Smooth muscle cell of the brain vasculature (primary cell): ENCODE measurements at places on chromosomes 12 and 14.

DNA sequence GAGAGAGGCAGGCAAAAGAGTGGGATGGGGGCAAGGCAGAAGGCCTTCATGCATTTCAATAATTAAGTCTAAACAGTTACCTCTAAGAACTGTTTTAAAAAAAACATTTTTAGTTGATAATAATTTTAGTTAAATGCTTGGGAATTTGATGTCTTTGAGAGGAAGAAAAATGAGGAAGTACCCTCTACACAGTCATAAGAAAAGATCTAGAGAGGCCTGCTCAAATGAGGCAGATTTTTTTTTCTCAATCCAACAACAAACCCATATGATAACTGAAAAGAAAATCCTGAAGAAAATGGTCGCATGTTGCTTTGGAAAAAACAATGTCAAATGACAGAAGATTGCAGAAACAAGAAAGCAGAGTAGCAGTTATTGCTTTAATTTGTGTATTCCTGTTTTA, 25.6 kb downstream of the SINHCAF start:
- no peak for DNase-seq

GRCh38 chr12:114903083-114903691, 219.2 kb upstream of the TBX3 start:
- no peak for DNase-seq

- no peak for DNase-seq
These were observed 158.0 kb downstream of the EPS8 start for GRCh38 chr12:15631007-15631715.

GRCh38 chr12:69115099-69115498, 124.3 kb upstream of the CPSF6 start:
- DNase-seq, result no peak

- no peak for DNase-seq
These were observed 53.3 kb upstream of the CDKN3 start for GRCh38 chr14:54343272-54344121.

- DNase-seq, result no peak
These were observed 88.2 kb downstream of the DUSP16 start for GRCh38 chr12:12474471-12474928.

- no peak for DNase-seq
These were observed 3.3 kb upstream of the KRT18 start for GRCh38 chr12:52945389-52946232.

- DNase-seq, result no peak
These were observed 2.9 kb downstream of the NUDT4 start for GRCh38 chr12:93380480-93381121.

DNA sequence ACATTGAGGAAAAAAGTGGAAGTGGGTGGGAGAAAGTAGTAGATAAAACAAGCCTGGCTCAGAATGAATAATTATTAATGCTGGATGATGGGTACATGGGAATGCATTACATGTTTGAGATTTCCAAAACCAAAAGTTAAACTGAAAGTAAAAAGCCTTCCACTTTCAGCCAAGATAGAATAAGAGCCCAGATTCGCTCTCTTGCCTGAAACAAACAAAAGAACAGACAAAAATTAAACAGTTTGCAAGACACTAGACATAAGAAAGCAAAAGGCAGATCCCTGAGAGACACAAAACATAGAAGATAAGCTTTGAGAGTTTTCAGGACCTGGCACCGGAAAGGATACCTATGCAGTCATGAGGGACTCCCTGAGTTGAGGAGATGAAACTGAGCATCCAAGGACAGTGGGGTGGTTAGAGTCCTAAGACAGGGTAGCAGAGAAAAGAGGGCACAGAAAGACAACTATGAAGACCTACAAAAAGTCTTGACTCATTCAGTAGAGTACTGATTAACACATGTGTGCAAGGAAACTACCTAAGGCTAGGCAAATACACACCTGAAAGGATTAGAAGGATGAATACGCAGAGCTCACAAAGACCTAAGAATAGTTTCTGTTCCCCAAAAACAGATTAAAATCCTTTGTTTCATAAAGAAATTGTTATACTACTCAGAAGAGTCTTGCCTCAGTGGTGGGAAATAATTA, 54.1 kb downstream of the CEP83 start:
- no peak for DNase-seq

- DNase-seq, result no peak
These were observed 5.6 kb upstream of the CRIP1 start for GRCh38 chr14:105480807-105481801.

DNA sequence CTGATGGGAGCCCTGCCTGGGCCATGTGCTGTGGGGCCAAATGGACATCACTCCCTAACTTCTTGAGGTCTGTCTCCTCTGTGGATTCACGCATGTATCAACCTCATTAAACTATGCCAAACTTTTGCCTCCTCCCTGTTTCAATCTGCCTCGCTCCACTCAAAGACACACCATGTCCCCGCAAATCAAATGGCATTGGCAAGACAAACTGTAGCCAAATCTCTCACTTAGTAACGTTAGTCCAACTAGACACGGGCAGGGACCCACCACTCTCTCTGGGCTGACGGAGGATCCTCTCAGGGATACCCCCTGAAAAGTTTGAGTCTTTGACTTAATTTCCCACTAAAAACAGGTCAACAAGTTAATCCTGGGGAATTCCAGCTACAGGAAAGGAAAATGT, 8.0 kb downstream of the ZBTB39 start:
- no peak for DNase-seq

DNA sequence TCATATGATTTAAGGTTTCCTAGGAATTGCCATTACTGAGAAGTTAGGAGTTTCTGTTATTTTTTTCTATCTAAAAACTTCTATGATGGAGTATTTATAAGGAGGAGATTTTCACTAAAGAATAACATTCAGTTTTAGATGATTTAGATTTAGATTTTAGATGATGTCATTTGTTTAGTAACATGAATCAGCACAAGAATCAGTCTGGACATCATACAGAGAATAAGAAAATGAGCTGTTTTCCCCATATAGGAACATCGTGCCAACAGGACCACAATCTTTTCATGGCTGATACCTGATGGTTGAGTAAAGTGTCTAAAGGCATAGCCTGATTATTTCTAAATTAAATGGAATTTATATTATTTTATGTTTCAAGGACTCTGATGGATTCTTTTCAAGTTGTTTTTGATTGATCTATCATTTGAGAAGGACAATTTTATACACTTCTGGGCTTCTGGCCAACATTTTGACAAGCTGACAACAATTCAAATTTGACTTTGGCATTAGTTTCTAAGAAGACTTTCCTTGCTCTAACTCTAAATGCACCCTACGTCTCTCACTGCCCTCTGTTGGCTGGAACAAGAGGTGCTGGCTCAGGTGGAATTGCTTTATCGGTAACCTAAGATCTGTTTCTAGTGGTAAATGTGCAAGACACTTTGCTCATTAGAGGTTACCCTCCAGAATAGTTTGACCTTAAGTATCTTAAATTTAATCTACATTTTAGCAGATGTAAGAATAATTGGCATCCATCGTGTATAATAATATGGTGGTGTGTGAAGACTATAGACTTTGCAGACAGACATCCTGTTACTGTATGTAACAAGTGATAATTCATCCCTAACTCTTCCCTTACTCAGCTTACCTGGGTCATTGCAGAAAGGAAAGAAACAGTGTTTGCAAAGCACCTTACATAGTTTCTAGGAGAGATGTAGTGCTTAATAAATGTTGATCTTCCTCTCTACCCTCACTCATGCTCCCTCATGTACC, 42.8 kb upstream of the CPSF6 start:
- no peak for DNase-seq

DNA sequence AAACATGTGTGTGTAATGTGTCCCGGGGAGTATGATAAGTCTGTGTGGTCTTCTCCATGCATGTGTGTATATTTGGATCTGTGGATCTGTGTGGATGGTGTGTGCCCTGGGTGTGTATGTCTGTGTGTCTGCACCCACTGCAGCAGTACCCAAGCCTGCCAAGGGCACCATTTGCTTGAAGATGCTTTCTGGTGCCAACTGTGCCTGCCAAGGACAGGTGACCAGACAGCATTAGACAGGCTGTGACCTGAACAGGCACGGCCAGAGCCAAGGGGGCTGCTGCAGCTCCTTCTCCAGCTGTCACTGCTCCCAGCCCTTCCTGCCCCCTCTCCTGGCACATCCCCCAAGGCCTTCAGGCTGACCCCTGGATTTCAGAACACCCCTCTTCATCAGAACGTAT, 35.0 kb downstream of the DTX1 start:
- no peak for DNase-seq

DNA sequence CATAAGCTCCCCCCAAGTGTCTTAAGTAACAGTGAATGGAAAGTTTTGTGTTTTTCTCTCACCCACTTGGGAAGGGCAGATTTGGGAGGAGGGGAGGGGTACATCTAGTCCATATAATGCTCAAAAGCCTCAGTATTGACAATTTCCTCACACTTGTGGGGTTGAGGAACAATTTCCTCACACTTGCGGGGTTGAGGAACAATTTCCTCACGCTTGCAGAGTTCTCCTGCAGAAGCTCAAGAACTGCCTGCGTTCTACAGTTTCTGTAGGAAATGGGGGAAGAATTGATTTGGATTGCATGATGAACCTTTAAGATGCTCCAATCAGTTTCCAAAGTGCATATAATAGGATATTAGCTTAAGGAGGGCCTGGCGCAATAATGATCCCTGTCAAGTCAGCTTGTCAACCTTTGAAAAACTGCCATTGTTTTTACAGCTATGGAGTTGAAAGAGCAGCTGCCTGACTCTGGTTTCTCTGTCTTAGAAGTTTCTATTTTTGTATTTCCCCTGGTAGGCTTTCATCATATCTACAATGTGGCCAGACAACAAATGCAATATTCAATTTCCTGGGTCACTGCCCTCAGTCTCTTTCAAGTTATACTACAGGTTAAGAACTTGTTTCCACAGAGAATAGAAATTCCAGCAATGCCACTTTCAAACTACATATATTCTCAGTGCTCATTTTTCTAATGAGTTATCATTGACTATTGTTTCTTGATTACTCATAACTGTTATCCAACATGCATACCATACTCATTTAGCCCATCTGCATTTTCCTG, 66.5 kb downstream of the PLEKHG7 start:
- no peak for DNase-seq

DNA sequence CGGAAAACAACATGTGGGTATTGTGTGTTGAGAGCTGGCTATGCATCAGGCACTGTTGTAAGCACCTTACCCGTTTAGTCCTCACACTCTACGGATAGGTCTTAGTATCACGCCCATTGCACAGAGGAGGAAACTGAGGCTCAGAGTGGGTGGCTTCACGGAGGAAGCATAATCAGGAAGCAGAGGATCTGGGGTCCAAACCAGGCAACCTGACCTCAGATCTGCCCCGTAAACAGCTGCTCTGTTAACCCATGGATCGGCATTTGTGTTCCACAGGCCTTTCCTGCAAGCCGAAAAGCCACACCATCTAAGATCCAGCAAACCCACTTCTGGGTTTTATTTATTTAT, 107.9 kb downstream of the SCARB1 start:
- no peak for DNase-seq

DNA sequence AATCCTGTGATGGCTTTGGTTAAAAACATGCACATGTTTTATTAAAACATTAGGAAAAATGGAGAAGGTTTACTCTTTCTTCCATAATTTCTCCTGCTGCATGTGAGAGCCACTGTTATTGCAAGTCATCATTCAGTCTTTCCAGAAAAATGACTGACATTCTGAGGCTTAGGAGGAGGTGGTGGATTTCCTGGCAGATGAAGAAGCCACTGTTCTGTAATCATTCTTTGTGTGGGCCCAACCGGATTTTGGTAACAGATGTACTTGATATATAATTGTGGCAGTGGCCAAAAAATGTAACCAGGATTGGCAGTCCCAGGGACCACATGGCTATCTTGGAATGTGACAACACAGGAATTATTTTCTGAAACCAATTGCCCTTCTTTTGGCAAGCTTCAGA, 120.2 kb downstream of the DAAM1 start:
- no peak for DNase-seq

DNA sequence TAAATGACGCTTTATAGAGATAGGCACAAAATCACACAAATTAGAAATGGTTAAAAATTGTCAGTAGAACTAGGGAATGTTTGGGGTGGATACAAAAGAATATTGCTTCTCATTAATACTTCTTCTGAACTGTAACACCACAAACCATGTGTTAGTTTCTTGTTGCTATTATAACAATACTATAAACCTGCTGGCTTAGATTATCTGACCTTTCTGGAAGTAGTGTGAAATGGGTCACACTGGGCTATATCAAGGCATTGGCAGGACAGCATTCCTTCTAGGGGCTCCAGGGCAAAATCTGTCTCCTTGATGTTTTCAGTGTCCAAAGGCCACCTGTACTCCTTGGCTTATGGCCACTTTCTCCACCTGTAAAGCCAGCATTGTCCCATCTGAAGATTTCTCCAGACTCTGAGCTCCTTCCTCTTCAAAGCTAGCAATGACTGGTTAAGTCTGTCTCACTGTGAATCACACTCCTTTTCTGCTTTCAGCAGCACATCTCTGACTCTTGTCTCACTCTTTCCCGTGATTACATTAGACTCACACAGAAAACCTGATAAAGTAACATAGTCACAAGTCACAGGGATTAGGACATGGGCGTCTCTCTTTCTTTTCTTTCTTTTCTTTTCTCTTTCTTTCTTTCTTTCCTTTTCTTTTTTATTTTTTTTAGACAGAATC, 86.3 kb downstream of the SLC15A4 start:
- no peak for DNase-seq

DNA sequence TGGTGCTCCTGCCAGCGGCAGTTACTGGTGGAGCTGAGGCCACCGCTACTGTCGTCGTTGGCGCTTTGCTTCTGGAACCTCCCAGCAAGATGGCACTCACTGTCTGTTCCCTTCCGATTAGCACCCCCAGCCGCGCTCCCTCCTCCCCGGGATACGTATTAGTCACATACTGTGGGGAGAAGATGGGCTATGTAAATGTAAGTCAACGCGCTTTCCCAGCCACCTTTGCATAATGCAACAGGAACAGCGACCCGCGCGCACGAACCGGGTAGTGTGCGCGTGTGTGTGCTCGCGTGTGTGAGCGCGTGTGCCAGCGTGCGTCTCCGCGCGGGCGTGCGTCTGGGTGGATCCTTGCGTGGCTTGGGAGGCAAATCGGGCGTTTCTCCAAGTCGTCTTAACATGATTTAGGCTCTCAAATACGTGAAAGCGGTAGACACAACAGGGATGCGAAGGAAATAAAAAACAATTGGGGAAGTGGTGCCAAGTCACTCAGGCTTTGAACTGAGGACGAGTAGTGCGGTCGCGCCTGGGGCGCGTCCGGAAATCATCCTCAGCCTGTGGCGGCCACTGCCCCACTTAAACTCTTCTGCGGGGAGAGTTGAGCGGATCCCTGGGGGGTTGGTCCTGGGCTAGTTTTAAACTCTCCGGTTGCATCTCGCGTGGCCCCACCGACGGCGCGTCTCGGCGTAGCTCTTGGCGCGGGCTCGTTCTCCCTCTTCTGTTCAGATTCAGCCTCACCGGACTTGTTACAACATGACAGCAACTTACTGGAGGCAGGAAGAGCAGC, 1.8 kb downstream of the FLRT2 start:
- no peak for DNase-seq

DNA sequence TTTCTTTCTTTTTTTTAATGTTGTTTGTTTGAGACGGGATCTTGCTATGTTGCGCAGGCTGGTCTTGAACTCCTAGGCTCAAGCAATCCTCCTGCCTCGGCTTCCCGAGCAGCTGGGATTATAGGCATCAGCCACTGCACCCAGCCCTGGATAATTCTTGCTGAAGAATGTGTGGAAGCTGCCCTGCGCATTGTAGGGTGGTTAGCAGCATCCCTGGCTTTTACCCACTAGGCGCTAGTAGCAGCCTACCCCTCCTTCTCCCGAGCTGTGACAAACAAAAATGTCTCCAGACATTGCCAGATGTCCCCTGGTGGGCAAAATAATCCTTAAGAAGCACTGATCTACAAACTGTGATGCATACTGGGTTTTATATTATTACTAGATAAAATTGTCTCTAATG, 6.6 kb downstream of the DCAF4 start:
- DNase-seq, result no peak

- no peak for DNase-seq
These were observed 21.9 kb upstream of the MAP1LC3B2 start for GRCh38 chr12:116537101-116537904.
